ENCODE measurements at places on chromosomes 11 and 22.

DNA sequence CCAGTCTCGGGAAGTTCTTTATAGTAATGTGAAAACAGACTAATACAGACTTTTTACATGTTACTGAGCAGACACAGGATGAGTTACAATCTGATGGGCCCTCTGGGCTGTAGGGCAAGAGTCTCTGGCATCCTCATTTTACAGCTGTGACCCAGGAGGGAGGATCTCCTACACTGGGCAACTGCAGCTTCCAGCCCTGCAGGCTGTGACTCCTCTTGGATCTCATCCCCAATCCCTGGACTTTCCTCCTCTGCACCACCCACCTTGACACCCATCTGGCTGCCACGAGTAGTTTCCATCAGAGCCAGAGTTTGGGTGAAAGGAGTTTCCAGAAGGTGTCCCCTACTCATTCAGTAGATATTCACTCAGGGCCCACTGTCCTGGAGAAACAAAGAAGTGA is 48.9 kb upstream of the MYEOV start:
- no peak for DNase-seq

DNA sequence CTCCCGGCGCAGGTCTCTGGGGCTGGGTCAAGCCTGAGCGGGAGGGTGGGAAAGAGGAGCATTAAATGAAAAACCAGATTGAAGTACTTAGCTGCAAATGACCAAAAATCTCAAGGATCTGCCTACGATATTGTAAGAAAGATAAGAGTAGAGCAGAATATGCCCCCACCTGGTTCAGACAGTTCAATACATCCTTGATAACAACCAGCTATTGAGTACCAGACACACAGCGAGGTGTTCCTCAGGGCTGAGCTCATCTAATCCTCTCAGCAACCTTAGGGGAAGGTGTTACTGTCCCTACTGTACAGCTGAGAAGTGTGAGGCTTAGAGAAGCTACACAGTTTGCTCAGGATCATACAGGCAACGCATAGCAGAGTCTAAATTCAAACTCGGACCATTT is 27.4 kb upstream of the HMGXB4 start:
- DNase-seq = no peak

DNA sequence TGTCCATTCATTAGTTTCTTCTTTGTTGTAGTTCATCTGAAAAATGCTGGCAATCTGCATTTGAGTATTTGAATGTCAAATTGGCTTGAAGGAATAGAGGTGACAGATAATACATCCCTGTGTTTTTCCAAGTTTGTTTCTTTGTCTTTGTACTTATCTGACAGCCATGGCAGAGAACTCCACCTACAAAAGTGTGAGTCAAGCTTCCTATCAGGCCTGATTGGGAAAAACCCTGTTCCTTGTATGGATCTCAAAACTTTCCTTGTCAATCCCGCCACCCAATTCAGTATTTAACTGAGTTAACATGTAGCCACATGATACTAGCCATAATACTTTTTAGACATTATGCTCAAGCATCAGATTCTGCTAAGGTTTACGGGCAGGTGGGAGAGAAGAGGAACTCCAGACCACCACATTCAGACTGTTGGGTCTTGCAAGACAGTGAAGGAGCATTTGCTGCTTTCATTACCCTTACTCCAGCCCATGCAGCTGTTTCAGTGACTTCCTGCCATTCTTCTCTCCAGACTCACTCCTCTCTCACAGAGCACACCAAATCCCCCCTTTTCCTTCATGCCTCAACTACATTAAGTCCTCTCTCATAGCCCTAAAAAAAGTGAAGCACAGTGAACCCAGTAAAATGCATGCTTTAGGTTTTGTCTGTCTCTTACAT is 65.9 kb downstream of the BLID start:
- DNase-seq = no peak

DNA sequence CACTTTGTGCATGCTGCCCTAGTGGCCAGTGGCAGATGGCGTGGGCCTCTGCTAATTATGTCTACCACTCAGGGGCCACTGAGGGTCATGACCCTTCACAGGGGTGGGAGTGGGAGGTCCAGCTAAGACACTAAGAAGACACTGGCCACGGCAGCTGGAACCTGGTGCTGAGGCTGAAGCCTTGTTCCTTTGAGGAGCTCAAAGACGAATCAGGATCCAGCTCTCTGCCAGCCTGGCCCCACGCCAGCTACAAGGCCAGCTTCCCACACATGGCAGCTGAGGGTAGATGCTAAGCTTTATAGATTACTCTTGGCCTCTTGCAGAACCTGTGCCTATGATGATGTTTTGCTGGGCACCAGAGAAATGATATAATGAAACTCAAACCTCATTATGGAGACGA is 226.3 kb downstream of the DSCAML1 start:
- no peak for DNase-seq

DNA sequence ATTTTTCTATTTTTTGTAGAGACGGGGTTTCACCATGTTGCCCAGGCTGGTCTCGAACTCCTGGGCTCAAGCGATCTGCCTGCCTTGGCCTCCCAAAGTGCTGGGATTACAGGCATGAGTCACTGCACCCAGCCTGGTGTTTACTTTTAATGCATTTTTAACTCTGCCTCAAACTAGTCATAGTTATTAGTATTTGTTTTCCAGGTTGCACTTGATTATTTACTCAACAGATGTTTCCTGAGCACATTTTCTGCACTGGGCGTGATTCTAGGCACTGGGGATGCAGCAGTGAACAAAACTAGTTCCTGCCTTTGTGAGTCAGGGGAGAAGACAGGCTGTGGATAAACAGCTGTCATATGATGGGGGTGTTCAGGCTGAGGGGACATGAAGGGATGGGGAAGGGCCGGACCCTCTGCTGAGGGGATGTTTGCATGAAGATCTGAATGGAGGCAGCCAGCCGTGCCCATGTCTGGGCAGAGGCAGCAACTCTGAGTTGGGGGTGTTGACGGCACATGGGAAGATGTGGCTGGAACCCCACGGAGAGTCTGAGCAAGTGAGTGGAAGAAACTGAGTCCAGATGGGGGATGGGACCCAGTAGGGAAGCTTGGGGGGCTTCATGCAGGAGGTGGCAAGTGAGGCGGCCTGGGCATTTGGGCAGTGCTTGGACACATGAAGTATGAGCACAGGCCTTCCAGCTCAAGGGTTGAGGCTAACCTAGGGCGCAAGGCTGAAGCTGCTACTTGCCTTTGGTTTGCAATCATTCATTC is 34.4 kb downstream of the MPPED1 start:
- no peak for DNase-seq

GRCh38 chr11:10943968-10944367 is 86.1 kb upstream of the ZBED5 start:
- DNase-seq = no peak

GRCh38 chr11:18111005-18111404 is 5.1 kb upstream of the SAAL1 start:
- DNase-seq = no peak

- no peak for DNase-seq
Measured at GRCh38 chr11:45713573-45713972, 48.2 kb upstream of the CHST1 start.

- DNase-seq = no peak
Measured at GRCh38 chr11:113574586-113574985, 99.4 kb upstream of the DRD2 start.

DNA sequence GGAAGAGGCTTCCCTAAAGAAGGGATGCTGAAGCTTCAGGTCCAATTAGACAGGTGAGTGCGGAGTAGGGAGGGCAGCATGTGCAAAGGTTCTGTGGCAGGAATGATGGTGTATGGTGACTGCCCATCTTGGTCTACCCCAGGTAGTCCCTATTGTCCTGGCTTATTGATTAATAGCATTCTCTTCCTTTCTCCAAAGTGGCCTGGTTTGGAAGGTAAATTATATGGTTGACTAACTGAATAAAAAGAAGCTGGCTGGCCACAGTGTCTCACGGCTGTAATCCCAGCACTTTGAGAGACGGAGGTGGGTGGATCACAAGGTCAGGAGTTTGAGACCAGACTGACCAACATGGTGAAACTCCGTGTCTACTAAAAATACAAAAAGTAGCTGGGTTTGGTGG is 230.5 kb downstream of the MIAT start:
- DNase-seq = no peak

- DNase-seq = no peak
Measured at GRCh38 chr22:28231441-28231840, 312.4 kb upstream of the PITPNB start.

DNA sequence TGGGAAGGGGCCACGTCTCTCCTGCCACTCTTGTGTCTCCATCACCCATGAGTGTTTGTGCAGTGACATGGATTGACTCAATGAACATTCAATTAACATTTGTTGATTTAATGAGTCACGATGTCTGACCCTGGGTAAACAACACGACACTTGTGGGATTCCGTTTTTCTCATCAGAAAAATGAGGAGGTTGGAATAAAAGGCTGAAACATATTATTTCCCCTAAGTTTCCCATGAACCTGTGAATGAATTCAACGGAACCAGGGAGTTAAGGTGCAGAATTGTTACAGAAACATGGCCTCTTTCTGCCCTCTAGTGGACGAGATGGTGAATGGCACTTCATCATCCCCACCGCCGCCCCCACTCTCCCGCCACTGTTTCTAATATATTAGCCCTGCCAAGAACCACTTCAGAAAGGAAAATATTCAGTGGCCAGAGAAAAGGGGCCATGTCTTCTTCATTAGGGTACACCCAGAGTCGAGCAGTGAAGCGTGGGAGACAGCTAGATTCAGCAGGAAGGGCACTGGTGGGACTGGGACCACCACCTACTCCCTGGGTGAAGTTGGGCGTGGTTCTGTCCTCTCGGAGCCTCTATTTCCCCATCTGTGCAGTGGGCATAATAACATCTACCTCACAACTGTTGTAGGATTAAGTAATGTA is 46.3 kb upstream of the SYT13 start:
- DNase-seq = no peak

DNA sequence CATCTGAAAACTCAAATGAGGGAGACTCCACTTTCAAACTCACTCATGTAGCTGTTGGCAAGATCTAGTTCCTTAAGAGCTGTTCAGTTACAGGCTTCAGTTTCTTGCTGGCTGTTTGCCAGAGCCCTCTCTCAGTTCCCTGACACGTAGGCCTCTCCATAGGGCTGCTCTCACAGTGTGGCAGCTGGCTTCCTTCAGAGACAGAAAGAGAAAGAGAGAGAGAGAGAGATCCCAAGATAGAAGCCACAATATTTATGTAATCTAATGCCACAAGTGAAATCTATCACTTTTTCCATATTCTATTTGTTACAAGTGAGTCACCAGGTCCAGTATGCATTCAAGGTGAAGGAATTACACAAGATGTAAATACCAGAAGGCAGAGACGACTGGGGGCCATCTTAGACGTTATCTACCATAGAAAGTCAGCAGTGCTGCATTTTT is 168.8 kb downstream of the RCN1 start:
- no peak for DNase-seq

GRCh38 chr11:119724956-119725355 is 4.0 kb downstream of the NECTIN1 start:
- DNase-seq = no peak

- no peak for DNase-seq
Measured at GRCh38 chr11:95727620-95728019, 62.0 kb downstream of the FAM76B start.

DNA sequence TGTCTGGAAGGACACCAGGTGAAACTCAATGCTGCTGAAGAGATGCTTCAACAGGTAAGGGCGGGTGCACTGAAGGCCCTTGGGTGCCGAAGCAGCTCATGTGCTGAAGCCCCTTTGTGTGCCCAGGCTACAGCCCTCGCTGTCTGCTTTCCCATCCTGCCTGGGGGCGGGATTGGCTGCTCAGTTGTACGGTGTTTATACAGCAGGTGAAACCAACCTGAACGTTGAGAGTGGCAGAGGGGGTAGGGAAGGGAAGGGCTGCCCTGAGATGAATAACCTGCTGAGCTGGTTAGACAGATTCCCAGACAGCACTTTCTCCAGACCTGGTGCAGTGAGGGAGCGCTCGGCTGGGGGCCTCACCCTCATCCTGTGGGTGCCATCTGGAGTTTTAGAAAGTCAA is 75.7 kb downstream of the CYB5R2 start:
- DNase-seq = no peak

DNA sequence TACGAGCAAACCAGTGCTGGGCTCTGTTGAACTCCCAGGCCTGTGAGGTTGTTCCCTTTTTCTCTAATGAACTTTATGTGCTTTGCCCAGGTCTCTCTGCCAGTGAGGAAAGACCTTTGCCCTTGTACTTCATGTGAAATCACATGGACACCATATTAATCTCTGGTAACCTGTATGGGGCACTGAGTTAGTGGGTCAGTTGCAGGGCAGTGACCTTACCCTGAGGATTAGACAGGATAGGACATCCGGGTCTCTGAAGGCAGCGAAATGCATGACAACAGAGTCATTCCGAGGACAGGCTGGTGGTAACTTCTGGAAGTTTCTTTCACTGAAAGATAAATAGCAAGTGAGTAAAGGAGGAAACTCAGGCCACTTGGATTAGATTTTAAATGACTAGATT is 93.7 kb downstream of the ZBTB16 start:
- DNase-seq = no peak

- DNase-seq = no peak
Measured at GRCh38 chr22:49993649-49994360, 18.8 kb downstream of the IL17REL start.

GRCh38 chr11:129881570-129882170 is 13.7 kb downstream of the NFRKB start:
- no peak for DNase-seq

GRCh38 chr11:120217941-120218694 is 7.3 kb downstream of the OAF start:
- no peak for DNase-seq

- DNase-seq = no peak
Measured at GRCh38 chr11:113131036-113131775, 170.0 kb downstream of the NCAM1 start.

DNA sequence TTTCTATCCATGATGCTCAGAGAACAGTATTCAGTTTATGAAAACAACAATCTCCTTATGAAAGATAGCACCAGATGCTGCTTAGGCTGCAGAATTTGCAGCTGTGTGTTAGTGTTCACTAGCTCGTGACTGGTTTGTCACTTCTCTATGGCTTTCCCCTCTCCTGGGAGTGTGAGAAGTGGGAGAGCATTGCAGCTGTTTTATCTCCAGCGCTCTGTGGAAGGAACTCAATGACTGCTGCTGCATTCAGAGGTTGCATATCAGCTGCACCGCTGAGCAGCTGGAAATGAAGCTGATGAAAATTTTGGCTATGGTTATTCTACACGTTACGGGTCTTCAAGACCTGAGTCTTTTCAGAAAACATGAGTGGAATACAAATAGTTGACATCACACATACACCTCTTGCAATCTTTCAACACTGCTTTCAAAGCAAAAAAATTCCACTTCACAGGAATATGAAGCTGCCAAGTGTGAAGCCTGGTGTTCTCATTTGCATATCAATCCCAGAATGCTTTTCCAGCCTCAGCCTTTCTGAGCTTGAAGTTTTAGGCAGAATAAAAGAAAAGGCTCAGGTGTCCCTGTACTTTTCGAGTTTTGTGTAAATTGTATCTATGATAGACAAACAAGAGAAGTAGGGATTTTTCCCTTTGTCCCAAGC is 149.3 kb upstream of the DDI1 start:
- DNase-seq = no peak

- DNase-seq = no peak
Measured at GRCh38 chr11:100584201-100584985, 102.7 kb upstream of the ARHGAP42 start.

GRCh38 chr22:49619301-49619700 is 208.4 kb downstream of the BRD1 start:
- no peak for DNase-seq

All from effector CD4-positive, alpha-beta T cell (primary cell).